ENCODE measurements at places on chromosomes 5 and 9. TPM values are rescaled to one million over a fixed set of nuclear protein-coding genes. Genes with fewer than 3 reads are reported as not detected.

SEMA6A gene
- 13.9 TPM for total RNA-seq

KCNIP1 gene
- total RNA-seq, result 0.66 TPM

CAVIN4 gene
- total RNA-seq, result not detected

RNF208 gene
- 3.1 TPM for total RNA-seq

TBC1D9B gene
- 87.8 TPM for total RNA-seq
